ENCODE measurements at places on chromosomes 1 and 21. TPM values are rescaled to one million over a fixed set of nuclear protein-coding genes. Genes with fewer than 3 reads are reported as not detected.

The TFAP2E gene
- 1.2 TPM for total RNA-seq

DNA sequence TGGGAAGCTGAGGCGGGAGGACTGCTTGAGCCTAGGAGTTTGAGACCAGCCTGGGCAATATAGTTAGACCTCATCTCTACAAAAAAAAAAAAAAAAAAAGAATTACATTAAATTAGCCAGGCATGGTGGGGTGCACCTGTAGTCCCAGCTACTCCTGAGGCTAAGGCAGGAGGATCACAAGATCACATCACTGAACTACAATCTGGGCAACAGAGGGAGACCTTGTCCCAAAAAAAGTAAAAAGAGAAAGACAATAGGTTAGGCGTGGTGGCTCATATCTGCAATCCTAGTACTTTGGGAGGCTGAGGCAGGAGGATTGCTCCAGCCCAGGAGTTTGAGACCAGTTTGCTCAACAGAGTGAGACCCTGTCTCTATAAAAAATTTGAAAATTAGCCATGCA, 130.3 kb downstream of the TIAM1 start:
- DNase-seq = no peak

The CAMTA1 gene
- total RNA-seq = 51.8 TPM

DNA sequence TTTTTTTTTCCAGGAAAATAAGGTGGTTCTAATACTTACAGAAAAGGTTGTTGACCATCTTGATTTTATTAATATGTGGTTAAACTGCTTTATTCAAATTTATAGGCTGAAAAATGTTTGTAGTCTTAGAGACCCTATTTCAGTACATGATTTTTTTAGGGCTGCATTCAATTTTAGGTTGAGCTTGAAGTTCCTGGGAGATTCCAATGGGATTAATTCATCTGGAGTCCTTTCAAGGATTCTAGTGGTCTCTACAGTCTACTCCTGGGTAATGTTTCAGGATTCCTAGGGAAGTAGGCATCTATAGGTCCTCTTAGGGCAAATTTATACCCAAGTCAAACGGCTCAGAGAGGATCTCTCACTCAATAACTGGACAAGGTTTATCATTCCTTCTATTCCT, 126.7 kb downstream of the HMCN1 start:
- no peak for DNase-seq

The AUNIP gene
- total RNA-seq = not detected

DNA sequence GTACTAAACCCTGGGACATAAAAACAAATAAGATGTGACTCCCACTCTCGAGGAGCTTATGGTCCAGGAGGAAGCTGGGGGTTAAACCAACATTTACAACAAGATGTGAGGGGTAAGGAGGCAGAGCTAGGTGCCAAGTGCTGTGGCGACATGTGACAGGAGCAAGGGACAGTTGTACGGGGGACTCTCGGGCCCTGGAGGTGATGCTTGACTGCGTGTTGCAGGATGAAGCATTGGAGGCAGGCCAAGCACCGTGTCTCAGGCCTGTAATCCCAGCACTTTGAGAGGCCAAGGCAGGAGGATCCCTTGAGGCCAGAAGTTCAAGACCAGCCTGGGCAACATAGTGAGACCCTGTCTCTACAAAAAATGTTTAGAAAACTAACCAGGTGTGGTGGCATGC, 36.8 kb downstream of the ATP5PO start:
- DNase-seq = no peak

DNA sequence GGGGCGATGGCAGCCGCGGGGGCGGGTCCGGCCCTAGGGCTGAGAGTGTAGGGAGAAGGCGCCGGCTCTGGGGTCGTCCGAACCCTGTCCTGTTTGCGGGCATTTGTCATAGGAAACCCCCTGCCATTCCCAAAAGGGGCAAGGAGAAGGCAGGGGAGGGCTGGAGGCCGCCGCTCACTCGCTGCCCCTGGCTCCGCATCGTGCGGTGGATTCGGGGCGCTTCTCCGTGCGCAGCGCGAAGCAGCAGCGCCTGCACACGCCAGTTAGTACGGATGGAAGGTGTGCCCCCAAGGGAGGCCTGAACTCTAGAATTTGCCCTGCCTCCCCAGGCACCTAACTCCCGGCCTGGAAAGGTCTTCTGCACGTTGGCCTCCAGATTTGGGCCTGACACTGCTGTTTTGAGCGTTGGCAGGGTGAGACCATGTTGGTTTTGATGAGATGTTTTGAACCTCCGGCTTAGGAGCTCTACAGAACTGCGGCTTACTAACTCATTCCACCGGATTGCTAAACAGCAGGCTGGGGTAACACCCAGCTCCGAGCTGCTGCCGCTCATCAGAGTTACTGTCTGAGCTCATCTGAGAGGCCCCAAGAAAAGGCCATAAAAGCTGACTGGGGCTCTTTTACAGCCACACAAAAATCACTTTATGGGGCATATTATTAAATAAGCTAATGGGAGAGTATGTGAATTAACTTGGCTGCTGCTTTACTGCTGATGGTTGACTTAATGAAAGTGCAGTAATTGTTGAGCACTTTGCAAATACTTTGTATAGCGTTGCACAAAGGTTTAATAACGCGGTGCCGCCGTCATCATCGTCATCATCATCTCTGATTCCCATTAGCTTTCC, 987 bp downstream of the GPR137B start:
- DNase-seq = no peak

DNA sequence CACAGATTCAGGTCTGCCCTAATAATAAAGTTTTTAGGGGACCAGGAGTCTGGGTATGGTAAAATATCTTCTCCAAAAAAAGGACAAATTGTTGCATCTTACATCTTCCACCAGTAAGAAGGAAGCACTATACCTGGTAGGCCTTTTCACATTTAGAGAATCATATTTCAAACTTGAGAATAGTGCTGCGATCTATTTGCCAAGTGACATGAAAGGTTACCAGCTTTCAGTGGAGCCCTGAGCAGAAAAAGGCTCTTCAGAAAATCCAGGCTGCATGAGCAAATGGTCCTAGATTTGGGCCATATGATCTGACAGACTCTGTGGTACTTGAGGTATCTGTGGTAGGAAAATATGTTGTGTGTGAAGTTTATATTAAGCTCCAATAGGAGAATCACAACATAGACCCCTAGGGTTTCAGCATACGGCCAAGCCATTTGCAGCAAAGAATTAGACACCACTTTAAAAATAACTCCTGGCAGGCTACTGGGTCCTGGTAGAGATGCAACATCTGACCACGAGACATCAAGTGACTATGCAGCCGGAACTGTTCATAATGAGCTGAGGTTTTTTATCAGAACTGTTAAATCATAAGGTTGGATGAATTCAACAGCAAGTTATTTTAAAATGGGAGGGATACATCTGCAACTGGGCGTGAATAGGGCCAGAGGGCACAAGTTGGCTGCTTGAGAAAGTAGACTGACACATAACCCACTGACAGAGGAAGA, 38.6 kb upstream of the CCDC190 start:
- DNase-seq = no peak

DNA sequence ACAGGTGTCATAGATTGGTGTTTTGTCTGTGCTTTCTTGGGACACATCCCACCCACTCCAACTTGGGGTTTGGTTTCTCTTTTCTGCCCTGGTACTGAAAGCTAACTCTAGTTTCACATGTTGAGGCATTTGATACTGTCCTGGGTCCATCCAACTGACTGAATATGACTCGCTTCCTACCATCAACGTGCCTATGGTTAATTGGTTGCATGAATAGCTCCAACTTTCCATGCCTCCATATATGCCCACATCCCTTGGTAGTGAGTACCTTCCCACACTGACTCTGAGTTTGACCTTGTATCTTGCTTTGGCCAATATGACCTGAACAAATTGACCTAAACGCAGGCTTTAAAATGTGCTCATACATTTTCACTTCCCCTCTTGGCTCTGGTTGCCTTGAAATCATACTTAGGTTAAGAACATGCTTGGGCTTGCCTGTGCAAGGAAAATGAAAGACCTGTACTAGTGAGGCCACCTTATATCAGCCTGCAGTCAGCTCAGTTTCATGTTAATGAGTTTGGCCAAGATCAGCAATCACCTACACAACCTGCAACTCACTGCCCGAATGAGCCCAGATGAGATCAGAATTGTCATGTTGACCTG, 81.0 kb upstream of the KCNK2 start:
- no peak for DNase-seq

The PCAT6 gene
- 1.2 TPM for total RNA-seq

The ZSCAN20 gene
- 2.9 TPM for total RNA-seq

GRCh38 chr1:169484683-169485430, 887 bp downstream of the SLC19A2 start:
- no peak for DNase-seq

The TCHH gene
- 1.1 TPM for total RNA-seq

The KCNQ4 gene
- 1.4 TPM for total RNA-seq

The RSPO1 gene
- total RNA-seq = 3.1 TPM

DNA sequence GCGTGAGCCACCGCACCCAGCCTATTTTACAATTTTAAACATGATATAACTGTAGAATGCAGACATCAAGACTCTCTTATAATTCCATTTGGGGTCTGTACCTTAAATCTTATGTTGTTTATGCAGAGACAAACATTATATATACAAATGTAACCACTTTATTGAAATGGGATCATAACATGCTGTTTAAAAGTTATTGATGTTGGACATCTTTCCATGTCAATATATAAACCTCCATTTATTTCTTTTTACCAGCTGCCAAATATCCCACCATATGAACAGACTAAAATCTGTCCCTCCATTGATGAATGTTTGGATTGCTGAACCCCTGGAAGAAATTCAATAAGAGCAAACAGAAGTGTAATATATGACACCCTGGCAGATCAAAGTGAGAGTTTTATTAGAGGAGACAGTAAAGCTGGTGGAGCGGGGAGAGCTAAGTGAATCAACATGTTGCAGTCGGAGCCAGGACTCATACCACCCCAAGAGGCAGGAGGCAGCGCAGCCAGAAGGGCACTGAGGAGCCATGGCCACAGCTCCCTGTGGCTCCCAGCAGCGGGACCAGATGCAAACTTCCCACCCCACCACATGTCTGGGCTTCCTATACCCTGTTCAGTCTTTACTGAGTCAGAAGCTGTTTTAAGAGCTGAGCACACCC, 4.7 kb upstream of the PCSK9 start:
- DNase-seq = no peak

DNA sequence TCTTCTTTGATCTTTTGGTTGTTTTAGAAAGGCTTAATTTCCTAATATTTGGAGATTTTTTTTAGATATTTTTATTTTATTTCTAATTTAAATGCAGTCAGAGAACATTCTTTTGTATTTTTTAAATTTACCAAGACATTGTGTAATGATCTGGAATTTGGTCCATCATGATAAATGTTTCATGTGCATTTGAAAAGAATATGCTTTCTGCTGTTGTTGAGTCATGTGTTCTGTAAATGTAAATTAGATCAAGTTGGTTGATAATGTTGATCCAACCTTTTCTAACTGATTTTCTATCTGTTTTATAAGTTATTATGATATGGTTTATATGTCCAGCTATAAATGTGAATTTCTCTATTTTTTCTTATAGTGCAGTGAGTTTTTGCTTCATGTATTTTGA, 19.8 kb downstream of the UTS2 start:
- no peak for DNase-seq

DNA sequence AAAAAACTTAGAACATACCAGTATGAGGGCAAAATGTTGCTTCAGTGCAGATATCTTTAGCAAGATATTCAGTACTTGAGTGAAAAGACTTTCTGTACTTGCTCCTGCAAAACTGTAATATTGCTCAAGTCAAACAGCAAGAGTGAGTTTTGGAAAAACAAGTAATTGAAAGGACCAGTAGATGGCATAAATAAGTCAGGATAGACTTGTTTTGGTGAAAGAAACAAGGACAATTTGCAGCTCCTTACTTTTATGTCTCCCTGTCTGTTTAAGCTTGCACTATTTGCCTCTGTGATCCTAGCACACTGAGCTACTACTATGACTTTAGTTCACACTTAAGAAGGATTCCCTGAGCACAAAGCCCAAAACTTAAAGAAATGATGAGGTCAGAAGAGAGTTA, 39.1 kb downstream of the IFI44 start:
- DNase-seq = no peak

GRCh38 chr1:185069202-185069772, 23.9 kb downstream of the RNF2 start:
- no peak for DNase-seq

DNA sequence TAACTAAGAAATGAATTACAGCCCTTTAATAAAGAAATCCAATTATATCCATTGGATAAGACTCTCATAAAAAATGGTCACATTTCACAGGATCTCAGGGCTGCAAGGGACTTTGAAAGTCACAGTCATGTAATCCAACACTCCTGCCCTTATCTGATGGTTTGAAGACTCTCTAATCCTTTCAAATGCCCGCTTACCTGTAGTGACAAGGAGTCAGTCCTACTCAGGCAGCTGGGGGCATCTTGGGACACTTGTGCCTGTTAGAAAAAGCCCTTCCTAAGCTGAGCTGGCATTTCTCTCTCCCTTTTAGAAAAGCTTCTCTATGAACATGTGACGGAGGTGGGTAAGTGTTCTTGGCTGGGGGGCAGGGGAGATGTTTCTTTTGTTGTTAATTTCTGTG, 11.0 kb upstream of the ZNF691 start:
- no peak for DNase-seq

DNA sequence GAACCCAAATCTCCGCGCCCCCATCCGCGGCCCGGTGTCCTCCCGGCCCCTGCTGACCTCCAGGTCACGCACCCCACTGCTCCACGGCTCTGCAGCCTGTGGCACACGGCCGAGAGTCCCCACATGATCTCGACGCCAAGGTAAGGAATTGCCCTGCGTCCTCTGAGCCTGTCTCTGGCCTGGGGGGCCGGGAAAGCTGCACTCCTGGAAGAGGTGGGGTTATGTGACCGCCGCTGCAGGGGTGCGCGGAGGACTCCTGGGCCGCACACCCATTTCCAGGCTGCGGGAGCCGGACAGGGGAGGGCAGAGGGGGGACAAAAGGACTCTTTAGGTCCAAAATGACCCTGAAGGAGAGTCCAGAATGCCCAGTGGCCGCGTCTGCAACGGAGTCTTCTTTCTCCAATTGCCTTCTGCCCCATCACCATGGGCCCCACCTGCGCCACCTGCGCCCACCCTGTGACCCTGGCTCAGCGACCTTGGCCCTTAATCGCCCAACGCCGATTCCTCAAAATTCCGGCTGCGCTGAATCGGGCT, 997 bp upstream of the SIM2 start:
- no peak for DNase-seq

The CRYAA gene
- not detected for total RNA-seq

DNA sequence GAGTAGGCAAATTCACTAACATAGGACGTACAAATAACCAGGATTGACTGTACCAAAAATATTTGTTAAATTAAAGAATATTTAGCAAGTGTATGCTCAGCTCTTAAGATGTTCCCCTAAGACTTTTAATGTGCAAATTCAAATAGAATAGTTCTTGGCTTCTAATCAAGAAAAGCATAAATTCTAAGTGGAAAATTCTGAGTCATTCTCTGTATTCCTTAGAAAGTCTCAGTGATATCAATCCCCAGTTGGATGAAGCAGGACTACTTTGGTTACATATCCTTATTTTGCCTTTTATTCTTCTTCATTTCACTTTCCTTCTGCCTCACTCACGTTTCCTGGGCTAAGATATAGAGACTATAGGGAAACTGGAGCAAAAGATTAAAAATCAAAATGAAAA, 130.2 kb downstream of the IFI44 start:
- no peak for DNase-seq

The RNF207 gene
- 14.7 TPM for total RNA-seq

- DNase-seq = no peak
These were observed 57.9 kb upstream of the GJB5 start for GRCh38 chr1:34696981-34697380.

The CREB3L4 gene
- 5.1 TPM for total RNA-seq

Measured in mesenteric fat pad (tissue), 1 donor.